Cerebellum (tissue), 4 donors: ENCODE measurements at places on chromosomes 2 and 18. TPM values are rescaled to one million over a fixed set of nuclear protein-coding genes. Genes with fewer than 3 reads are reported as not detected.

- no peak for DNase-seq
Observed at GRCh38 chr2:29053670-29054400, 20.5 kb downstream of the PCARE start.

DNA sequence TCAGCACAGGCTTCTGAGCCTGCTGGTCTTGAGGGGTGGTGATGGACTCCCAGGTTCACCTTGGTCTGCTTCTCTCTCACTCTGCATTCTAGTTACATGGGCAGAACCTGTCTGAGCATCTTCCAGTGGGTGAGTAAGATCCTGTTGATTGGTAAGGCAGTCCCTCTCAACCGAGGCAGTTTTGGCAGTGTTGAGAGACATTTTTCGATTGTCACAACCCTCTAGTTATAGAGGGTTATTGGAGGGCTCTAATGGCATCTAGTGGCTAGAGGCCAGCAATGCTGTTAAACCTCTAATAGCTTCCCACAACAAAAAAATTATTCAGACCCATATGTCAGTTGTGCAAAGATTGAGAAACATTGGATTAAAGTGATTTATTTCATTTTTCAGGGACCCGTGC, 9.3 kb upstream of the MGAT5 start:
- DNase-seq, result no peak

The C2orf81 gene
- total RNA-seq, result 1.1 TPM

GRCh38 chr2:170208967-170209366, 31.0 kb downstream of the MYO3B start:
- no peak for DNase-seq

- no peak for DNase-seq
Observed at GRCh38 chr2:127913808-127914457, 28.2 kb upstream of the AMMECR1L start.

The TMEM87B gene
- total RNA-seq, result 11.5 TPM

DNA sequence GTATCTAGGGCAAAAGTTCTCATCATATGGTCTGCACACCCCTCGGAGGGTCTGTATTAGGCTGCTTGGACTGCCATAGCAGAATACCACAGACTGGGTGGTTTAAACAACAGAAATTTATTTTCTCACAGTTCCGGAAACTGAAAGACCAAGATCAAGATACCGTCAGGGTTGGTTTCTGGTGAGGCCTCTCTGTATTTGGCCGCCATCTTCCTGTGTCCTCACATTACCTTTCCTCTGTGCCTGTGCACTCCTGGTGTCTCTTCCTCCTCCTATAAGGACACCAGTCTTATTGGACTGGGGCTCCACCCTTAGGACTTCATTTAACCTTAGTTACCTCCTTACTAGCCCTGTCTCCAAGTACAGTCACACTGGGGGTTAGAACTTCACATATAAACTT, 132.5 kb downstream of the NCOA1 start:
- DNase-seq, result no peak

The ZSWIM2 gene
- total RNA-seq, result 0.18 TPM

GRCh38 chr18:33232318-33232626, 208.2 kb downstream of the CCDC178 start:
- DNase-seq, result no peak

The LINC00305 gene
- not detected for total RNA-seq

DNA sequence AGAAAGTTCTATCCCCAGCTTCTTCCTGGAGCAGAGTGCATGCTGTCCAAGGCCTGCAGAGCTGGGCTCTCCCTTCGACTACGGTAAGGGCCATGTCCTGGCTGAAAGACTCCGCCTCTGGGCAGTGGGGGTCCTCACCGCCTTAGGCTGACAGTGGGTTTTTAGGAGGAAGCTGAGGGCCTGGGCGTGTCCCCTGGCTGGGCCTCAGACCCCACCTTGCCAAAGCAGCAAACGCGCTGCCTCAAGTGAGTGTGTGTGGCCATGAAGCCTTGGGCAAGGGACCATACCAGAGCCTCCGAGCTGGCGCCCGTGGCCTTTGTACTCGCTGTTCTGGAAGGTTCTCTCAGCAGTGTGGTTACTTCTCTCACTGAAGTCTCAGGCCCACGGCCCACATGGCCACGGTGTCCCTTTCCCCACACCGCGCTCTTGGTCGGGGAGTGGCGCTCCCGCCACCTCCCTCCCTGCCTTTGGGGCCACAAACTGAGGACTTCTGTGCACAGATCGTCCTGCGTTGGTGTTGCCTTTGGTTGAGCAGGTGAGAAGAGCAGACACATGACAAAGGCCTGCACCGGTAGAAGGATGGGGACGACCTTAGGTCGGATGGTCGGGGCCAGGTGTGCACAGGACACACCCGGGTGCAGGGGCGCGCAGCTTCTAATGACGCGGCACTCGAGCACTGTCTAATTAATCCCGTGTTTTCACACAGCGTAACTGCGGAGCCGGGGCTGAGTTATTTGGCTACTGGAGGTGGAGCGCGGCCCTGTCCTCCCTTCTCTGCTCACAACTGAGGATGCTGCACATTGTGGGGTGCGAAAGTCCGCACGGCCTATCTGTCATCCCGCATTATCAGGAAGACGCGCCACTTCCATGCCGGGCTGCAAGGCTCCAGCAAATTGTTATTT, 121.6 kb downstream of the PTGR3 start:
- DNase-seq, result no peak

The LAMA3 gene
- 4.9 TPM for total RNA-seq

The PSMA8 gene
- total RNA-seq, result not detected

DNA sequence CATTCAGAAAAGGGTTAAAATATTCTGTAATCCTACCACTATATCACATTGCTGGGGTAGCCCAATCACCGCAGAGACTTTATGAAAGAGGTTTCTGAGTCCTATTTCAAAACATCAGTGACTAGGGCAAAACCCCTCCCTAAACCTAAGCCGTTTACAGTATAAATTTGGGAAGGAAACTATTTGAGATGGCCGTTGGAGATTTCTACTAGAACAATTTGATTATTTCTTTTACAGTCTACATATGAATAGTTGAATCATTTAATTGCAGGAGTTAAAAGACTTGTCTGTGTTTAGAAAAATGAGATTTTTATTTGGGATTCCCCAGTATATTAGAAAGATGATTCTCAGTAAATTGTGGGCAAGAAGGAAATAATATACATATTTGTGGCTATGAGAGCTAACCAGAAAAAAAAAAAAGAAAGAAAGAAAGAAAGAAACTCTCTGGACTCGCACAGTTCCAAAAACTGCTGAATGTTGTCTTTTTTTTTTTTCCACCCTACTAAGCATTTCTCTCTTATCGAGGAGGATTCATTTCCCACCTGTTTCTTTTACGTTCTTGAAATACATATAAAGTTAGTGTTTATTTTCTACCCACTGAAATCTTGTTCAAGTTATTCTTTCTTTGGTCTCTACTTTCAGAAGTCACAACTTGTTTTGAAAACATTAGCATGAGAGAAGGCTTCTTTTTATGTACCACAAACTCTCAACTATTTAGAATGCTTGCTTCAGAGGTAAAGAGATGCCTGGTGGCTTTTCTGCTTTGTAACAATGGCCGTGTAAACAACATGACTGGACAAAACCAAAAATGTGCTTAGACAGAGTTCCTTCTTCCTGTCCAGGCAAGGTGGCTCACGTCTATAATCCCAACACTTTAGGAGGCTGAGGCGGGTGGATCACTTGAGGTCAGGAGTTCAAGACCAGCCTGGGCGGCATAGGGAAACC, 65.9 kb downstream of the BCL2 start:
- DNase-seq, result no peak

- no peak for DNase-seq
Observed at GRCh38 chr2:177419274-177419673, 26.7 kb downstream of the AGPS start.

DNA sequence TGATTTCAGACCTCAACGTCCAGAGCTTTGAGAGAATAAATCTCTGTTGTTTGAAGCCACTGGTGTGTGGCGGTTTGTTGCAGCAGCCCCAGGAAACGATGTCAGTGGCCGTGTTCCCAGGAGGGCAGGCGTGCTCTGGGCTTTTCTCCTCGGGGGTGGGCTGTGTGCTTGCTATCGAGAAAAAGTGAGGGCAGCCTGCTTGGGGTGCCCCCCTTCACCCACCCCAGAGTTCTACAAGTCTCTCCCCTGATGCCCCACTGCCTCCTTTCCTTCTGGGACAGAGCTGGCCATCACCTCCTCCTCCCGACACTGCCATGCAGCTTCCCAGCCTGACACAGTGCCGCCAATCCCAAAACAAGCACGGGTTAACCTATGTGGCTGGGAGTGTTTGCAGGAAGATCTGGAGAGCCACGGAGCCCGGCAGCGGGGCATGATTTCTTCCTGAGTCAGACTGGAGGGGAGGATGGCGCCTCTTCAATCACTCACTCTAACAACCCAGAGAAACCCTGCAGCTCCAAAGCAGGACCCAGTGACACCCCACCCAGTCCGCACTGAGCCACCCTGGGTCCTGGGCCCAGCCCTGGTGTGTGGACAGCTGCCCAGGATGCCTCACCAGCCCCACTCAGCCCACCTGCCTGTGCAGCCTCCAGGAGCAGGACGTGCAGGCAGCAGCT, 213.7 kb upstream of the RAB6C start:
- no peak for DNase-seq

- no peak for DNase-seq
Observed at GRCh38 chr2:70842401-70842800, 6.8 kb upstream of the CD207 start.

DNA sequence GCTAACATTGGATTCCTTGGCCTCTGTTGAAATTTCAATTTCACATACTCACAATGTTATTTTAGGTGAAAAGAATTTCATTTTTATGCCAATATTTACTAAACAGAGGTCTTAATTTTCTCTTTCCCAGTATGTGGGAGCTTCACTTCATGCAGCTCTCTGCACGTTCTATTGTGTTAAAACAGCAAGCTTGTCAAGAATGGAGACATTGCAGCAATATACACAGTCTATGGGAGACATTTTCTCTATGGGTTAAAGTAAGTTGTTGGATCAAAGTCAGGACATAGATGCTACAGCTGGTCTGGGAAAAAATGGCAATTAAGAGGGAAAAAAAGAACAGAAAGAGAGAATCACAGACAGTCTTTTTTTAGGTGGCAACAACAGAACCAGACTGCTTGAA, 70.4 kb upstream of the ARHGAP15 start:
- DNase-seq, result no peak

DNA sequence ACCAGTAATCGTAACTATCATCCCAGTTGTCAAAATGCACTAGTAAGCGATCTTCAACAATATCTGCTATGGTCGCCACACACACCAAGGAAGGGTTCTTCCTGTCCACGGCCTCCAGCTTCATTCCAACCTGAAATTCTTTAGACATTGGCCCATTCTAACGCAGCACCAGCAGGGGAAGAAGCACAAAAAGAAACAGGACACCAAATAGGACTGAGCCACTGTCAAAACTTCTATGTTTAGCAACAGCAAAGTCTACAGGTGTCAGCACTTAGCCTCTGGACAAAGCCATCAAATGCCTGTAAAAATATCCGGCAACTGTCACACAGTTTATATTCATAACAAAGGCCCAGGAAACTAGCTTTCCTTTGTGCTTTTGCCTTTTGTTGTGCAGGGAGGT, 175.0 kb downstream of the L3MBTL4 start:
- DNase-seq, result no peak

DNA sequence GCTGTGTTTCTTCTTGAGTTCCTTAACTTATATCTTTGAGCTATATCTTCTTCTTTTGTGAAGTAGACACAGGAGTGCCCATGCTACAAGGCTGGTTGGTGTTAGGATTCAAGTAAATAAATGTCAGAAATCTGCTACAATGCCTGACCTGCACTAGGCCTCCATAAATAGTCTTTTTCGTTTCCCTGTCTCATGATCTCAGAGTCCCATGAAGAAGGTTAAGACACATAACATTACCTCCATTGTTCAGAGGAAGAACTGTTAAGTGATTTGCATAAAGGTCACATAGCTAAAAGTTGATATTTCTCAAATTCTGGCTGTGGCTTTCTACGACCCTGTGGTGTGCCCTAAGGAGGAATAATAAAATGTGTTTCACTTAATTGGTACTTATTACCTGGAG, 228.4 kb downstream of the KCNS3 start:
- no peak for DNase-seq

DNA sequence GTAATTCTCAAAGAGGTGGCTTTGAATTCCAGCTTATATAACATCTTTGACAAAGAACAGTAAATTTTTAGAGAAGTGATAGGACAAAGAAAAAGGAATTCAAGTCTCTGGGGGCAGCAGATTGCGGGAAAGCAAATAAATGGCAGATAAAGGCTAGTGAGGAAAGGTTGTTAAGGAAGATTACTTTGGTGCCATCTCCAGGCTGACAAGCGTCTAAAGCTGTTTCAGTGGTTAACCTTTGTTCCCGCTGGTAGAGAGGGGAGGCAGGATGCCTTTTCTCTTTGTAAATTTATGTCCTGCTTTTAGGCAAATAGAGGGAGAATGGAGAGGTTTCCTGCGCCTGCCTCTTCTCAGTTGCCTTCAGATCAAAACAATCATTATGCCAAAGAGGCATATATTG, 431.2 kb upstream of the CHST9 start:
- DNase-seq, result no peak

DNA sequence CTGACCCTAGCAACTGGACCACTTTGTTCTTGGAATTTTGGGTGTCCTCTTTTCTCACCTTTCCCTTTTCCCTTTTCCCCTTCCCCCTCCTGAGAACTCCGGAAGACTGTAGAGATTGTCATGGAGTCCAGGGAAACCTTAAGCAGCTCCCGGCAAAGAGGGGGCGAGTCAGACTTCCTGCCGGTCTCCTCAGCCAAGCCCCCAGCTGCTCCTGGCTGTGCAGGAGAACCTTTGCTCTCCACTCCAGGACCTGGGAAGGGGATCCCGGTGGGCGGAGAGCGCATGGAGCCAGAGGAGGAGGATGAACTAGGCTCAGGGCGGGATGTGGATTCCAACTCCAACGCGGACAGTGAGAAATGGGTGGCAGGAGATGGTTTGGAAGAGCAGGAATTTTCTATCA, 20.5 kb downstream of the SETBP1 start:
- no peak for DNase-seq

DNA sequence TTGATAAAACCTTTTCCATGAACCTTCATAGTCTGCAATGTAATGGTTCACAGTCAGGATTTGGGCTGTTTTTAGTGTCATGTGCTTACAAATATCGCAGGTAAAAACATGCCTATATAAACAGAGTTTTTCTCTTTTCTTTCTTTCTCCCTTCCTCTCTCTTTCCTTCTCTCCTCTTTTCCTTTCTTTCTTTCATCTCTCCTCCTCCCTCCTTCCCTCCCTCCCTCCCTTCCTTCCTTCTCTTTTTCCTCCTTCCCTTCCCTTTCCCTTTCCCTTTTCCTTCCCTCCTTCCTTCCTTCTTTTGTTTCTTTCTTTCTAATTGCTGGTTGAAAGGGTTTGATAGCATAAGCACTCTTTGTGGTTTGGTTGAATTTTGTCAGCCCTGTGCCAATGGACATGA, 9.6 kb upstream of the NPPC start:
- no peak for DNase-seq

The CNTNAP5 gene
- 49.7 TPM for total RNA-seq
